ENCODE measurements at places on chromosomes 16 and 17.

DNA sequence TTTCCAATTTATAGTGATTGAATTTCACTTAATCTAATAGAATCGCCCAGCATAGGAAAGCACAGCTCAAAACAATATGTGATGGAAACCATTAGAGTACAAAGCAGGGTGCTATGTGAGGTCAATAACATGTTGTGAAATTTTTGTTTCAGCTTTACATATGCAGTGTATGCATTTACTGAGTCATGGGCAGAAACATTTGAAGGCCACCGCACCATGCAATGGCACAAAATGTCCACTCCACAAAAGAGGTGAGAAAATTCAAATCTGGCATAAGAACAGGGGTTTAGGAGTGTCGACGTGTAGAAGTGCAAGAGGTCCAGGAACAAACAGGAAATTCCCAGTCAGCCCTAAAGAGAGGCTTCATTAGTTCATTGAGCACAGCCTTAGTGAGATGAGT lies 131.2 kb downstream of the ANKFN1 start:
- no peak for DNase-seq

- no peak for DNase-seq
These were observed at the start of gene CES1 for GRCh38 chr16:55832773-55833691. CES1 (minus strand) TSS chr16:55833096; CDS start chr16:55833055, 41 bp downstream.

DNA sequence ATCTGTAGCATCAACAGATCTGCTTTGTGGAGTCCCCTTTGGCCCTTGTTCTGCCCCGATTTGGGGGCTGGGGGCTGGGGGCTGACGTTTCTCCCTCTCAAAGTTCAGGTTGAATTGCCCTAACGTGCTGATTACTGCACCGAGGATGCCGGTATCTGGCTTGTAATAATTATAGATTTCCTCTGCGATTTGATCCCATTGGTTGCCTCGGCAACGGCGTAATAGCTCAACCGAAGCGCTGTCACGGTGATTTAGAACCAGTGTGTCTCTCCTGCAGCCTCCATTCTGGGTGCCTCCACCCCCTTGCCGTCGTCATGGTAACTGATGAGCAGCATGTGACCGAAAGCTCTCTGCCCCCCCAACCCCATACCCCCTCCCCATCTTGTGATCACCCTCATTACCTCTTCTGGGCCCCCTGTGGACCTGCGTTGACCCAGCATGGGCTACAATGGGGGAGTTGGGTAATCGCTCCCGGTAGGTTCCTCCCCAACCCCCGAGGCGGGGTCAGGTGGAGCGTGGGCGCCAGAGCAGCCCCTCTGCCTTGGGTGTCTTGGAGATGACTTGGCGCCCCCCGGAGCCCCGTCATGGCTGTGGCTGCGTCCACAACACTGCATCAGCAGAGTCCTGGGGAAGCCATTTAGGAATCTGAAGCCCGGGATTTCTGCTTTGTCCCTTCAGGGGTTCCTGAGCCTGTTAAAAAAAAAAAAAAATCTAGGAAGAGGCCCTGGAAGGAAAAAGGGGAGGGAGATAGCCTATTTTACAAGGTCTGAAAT lies 38.4 kb downstream of the ABAT start:
- no peak for DNase-seq

DNA sequence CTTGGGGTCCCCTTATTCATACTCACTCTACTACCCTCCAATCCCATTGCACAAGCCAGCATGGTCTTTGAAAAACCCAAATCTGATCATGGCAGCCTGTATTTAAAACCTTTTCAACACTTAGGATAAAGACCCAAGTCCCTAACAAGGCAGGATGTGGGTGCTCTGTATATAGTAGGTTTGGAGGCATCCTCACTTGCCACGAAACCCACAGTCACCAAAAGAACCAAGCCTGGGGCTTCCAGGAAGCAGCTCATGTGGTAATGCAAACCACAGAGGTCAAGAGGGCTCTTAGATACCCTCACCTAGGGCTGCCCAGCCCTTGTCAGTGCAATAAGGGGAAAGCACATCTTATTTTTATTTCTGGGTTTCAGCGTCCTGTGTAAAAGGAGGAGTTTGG lies 218.6 kb upstream of the ASIC2 start:
- DNase-seq: no peak

Measured in kidney tubule cell (primary cell).